ENCODE measurements at places on chromosomes 1 and 21. TPM values are rescaled to one million over a fixed set of nuclear protein-coding genes. Genes with fewer than 3 reads are reported as not detected.

MAEL gene
- total RNA-seq, result 0.92 TPM

- DNase-seq, result peak; percentile 75
These were observed at the start of gene C1orf116 for GRCh38 chr1:207032528-207033017. Gene C1orf116 (minus strand): TSS chr1:207032756. CDS start chr1:207027598, 5,158 bp downstream.

- no peak for DNase-seq
These were observed 4.0 kb downstream of the ADARB1 start for GRCh38 chr21:45078371-45078770.

LCA5L gene
- total RNA-seq, result 0.81 TPM

DNA sequence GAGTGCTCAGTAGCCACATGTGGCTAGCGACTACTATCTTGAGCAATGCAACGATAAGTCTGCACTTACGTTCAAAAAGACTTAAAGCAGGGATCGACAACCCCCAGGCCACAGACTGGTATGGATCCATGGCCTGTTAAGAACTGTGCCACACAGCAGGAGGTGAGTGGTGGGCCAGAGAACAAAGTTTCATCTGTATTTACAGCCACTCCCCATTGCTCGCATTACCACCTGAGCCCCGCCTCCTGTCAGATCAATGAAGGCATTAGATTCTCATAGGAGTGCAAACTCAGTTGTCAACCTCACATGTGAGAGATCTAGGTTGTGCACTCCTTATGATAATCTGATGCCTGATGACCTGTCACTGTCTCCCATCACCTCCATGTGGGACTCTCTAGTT lies 103.6 kb upstream of the ZRANB2 start:
- no peak for DNase-seq

GRCh38 chr1:12565094-12565965 lies 52.7 kb downstream of the DHRS3 start:
- DNase-seq, result no peak

DNA sequence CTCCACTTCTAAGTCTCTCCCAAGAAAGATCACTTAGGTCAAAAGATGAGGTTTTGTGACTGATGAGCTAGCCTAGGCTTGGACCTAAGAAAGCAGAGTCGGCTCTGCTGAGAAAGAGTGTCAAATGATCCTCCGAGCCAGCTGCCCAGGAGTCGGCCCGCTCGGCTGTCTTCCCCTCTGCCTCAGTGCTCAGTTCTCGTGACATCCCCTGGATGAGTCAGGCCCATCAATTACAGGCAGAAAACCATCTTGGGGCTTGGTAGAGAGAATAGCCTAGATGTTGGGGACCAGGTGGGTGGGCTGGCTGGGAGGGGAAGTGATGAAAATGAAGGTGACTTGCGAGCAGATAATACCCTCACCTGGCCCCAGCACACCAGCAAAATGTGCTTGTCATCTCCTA lies 60.5 kb downstream of the SLC66A1 start:
- no peak for DNase-seq

DNA sequence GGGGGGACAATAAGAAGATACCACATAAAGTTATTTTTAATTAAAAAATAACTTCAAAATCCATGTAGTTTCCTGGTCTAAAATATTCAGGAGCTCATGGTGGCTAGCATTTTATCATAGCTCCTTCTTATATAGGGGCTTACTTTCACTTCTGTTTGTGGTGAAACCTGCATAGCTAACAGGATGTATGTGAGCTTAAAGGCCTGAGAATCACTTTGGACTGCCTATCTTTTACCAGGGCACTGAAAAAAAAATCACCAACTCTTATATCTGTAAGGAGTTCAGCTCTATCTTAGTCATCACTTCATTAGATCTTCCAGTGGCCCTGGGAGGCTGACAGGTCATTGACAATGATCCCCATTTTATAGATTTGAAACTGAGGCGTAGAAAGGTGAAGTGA lies 21.3 kb downstream of the UROD start:
- no peak for DNase-seq

- no peak for DNase-seq
These were observed 53.8 kb upstream of the KCNA3 start for GRCh38 chr1:110728388-110729001.

MIER1 gene
- total RNA-seq, result 78.2 TPM

MSH4 gene
- total RNA-seq, result 0.41 TPM

FCRL5 gene
- total RNA-seq, result 0.95 TPM

DNA sequence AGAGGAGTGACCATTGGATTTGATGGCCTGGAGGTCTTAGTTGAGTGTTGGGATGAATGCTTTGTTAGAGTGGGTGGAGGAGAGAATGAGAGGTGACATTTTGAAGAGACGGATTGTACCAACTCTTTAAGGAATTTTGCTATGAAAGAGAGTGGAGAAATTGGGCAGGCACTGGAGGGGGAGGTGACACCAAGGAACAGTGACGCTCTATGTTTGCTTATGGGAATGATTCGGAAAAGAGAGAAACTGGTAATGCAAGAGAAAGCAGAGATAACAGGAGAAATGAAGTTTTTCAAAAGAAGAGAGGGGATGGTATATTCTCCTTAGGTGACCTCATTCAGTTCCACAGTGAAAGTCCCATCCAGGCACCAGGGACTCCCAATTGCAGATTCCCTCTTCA lies 24.5 kb upstream of the PADI2 start:
- no peak for DNase-seq

GRCh38 chr1:147753081-147753480 lies 7.3 kb downstream of the GJA5 start:
- DNase-seq, result no peak

DNA sequence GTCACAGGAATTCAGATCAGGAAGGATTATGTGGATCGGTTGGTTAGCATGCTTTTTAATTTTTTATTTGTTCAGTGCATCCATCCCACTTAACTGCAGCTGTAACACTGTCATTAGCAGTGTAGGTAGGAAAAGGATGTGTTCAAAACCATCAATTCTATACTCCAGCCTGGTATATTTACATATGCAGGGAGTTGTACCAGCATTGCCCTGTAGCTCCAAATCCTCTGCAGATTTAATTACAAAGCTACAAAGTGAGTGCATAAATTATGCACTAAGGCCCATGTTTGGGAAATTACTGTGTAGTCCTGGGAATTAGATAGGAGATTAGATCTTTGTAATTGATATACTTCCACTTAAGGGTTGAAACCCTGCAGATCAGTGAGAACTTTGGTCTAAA lies 15.9 kb upstream of the OSBPL9 start:
- no peak for DNase-seq

DNA sequence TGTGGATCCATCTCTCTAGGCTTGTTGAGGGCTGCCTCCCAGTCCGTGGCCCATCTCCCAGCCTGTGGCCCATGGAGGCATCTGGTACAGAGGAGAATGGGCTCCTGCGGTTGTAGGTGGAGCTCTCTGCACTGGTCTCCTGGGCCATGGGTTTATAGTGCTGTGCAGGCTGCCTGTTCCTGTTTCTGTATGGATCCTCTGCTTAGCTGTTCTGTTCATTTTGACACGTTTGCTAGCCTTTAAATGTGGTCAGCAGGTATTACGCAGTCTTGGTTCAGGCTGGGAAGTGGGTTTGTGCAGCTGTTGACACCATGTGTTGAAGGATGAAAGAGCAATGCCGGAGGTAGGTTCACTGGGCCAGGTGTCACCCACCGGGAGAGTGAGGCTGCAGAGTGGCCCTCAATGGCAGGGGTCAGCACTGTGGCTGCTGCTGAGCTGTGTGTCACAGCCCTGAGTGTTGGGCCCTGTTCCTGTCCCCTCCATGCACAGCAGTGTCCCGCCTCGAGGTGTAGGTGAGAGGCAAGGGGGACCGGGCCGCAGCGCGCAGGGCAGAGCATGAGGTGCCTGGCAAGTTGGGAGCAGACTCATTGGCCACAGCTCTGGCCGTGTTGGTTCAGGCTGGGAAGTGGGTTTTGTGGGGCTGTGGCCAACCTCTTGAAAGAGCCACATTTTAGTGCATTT lies 39.0 kb downstream of the SNAP47 start:
- no peak for DNase-seq

DNA sequence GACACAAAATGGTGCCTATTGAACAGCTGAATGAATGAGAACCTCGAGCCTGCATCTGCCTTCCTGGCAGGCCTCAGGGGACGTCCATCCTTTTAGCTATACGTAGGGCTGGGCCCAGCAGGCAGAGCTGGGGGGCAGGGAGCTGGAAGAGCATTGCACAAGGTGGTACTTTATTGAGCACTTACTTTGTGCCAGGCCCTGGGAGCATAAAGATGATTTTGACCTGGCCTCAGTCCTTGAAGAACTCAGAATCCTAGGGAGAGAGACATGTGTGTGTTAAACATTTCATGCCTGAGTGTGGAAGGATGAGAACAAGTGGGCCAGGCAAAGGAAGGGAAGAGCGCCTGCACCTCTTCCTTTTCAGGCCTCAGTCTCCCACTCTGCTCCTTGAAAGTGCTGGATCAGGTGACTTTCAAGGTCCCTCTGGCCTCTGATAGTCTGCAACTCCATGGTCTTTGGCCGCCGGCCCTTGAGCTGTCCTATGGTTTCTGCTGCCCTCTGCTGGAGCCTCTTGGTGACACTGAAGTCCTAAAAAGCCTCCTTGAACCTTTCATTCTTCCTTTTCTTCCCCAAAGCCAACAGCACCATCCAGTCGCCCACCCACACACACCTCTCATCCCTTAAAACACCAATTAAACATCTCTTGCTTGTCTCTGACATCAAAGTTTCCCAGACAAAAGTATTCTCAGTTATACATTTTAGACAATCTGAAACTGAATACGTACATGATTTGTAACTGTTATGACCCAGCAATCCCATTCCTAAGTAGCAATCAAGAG lies 3.5 kb upstream of the PEAR1 start:
- DNase-seq, result no peak

- DNase-seq, result no peak
These were observed 202.3 kb downstream of the LTN1 start for GRCh38 chr21:28790335-28790734.

DNA sequence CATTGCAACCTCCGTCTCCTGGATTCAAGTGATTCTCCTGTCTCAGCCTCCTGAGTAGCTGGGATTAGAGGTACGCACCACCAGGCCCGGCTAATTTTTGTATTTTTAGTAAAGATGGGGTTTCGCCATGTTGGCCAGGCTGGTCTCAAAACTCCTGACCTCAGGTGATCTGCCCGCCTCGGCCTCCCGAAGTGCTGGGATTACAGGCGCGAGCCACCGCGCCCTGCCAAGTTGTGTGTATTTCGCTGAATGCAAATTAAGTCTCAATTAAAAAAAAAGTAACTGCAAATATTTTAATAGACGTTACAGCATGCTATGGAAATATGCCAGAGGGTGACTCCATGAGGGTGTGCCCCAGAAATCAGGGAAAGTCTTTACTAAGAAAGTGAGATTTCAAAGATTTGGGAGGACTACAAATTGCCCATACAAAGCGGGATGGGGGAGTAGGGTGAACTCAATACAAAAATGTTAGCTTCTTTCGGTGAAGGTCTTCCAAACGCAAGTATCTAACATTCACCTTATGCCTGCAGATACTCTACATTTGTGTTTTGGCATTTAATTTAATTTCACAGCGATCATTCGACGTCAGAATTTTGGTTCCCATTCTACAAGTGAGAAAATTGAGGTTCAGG lies 85.6 kb downstream of the NKAIN1 start:
- no peak for DNase-seq

CDC73 gene
- 41.0 TPM for total RNA-seq

DNA sequence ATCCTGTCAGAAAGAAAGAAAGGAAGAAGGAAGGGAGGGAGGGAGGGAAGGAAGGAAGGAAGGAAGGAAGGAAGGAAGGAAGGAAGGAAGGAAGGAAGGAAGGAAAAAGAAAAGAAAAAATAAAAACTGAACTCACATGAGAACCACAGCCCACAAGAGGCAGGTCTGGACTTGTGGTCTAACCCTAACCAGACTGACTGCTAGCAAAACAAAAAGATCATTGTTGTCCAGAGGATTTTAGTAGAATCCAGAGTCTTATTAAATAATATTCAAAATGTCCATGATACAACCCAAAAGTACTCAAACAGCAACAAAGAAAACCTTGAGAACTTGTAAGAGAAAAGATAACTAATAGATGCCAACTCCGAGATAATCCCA lies 4.7 kb upstream of the ITGB2 start:
- no peak for DNase-seq

GRCh38 chr1:169031566-169032224 lies 74.8 kb upstream of the ATP1B1 start:
- no peak for DNase-seq

GSTM5 gene
- total RNA-seq, result 4.8 TPM

DMRTA2 gene
- not detected for total RNA-seq

- DNase-seq, result no peak
These were observed 64.1 kb downstream of the WDR4 start for GRCh38 chr21:42815217-42815616.

FCRL1 gene
- total RNA-seq, result 0.17 TPM

FMO1 gene
- total RNA-seq, result not detected

COL11A1 gene
- 0.82 TPM for total RNA-seq

GRCh38 chr1:184158896-184159681 lies 107.6 kb downstream of the TSEN15 start:
- DNase-seq, result no peak

MNDA gene
- total RNA-seq, result 3.8 TPM

DNA sequence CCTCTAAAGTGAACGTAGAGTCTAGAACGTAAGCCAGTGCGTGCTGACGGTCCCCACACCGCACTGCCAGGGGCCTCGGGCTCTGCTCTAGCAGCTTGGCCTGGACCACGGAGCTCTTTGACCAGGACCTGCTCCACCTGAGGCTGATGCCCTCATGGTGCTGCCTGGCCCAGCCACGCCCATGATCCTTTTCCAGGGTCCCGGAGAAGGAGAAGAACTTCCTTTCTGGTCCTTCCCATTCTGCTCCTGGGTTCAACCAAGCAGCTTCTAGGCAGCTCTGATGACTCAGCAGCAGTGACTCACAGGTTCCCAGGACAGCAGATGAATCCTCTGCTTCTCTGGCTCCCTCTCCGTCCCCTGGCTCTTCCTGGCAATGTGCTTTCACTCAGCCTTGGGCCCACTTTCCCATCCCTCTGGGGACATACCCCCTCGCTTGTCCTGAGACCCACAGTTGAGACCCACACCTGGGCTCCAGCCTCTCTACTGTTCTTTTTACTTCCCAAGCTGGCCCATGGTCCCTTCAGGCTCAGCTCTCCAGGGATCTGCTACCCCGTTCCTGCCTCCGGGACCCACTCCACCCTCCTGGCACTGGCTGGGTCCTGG lies 246.3 kb upstream of the RAB4A start:
- peak; percentile 45 for DNase-seq

- DNase-seq, result no peak
These were observed 739.4 kb upstream of the ADGRL4 start for GRCh38 chr1:79745929-79746328.

DNA sequence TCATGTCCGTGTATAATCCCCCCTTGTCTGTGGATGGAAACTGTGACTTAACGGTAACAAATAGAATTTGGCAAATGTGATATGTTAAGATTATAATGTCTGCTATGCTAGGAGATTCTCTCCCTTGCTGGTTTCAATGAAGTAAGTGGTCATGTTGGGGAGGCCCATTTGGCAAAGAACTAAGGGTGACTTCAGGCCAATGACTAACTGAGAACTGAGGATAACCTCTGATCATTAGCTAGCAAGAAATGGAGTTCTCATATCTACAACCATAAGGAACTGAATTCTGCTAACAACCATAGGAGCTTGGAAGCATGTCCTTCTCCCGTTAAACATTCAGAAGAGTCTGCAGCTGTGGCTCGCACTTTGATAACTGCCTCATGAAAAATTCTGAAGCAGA lies 2.3 kb downstream of the IFI44L start:
- no peak for DNase-seq
